ENCODE measurements at places on chromosomes 1 and 21.

DNA sequence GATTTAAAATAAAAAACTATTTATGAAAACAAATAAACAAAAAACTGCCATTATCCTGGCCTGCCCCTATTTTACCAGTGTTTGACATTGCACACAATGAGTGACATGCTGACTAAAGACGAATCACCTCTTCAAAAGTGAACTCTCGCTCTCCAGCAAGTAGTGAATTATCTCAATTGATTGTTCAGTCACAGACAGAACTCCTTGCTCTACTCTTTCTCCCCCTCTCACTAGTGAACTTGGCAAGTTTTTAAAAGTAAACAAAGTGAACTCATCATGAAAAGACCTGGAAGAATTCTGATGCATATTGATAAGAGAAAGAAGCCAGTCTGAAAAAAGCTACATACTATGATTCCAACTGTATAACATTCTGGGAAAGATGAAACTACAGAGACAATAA, 4.7 kb upstream of the C1orf52 start:
- H3K27me3 ChIP-seq, result no peaks in the 10 kb centered on the region
- H3K4me1 ChIP-seq, result peaks cover 7% of the 10 kb centered on the region
- H3K36me3 ChIP-seq, result peaks cover 40% of the 10 kb centered on the region
- no peak overlapping the region for H3K4me3 ChIP-seq

DNA sequence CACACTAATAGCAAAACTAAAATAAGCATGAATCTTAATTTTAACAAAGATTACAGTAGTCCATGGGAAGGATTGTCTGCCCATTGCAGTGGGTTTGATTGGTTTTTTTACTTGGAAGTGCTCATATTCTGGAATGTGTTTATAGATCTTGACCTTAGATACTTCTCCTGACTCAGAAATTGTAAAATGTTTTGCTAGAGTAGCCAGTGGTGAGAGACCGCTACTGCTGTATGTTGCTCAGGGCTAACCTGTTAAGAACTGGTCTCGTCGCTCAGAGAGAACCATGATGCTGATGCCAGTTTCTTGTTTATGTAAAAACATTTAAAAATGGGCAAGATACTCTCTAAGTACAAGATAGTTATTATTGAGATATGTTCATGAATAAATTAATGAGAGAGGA, 99.9 kb downstream of the ROR1 start:
- no peaks in the 10 kb centered on the region for H3K4me1 ChIP-seq
- H3K27ac ChIP-seq, result no peak overlapping the region
- DNase-seq, result no peak
- H3K27me3 ChIP-seq, result no peaks in the 10 kb centered on the region

- H3K4me3 ChIP-seq, result no peak overlapping the region
- H3K4me1 ChIP-seq, result no peaks in the 10 kb centered on the region
- no peak overlapping the region for H3K27ac ChIP-seq
- peaks cover 4% of the 10 kb centered on the region for H3K27me3 ChIP-seq
- DNase-seq, result no peak
These were observed 8.6 kb upstream of the COL6A2 start for GRCh38 chr21:46089285-46089684.

DNA sequence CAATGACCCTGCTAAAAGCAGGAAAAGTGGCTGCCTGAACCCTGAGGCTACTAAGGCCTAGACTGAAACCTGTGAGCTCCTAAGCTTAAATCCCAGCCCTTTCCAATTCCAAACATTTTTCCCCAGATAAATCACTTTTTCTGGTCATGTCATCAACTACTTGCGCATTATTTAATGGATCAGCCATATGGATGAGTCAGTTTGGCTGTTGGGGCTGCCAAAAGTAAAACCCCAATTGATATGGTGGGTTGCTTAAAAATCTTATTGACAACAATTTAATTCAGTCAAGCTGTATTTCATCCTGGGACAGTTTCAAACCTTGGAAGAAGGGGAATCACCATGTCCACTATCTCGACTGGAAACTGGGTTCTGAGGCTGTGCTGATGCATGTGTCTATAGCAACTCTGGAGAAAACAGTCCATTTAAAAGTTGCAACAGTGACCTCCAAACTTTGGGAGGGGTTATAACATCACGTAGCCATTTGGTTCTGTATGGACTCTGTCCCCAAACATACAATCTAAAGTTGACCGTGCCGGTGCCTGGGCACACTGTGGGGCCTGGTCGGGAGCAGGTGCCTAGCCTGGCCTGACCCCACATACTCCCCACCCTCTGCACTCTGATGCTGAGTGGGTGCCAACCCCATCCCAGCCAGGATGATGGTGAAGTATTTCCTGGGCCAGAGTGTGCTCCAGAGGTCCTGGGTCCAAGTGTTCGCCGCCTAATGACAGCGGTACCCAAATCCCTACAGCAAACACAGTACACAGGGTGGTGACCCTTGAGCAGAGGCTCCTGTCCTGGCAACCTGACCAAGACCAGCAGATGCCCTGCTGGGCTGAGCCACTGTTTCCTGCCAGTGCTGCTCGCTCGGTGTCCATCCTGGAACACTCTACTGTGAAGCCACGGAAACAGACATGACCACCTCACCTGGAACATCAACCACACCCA, 46.5 kb upstream of the LRRC52 start:
- no peaks in the 10 kb centered on the region for H3K36me3 ChIP-seq
- H3K4me1 ChIP-seq, result peaks cover 4% of the 10 kb centered on the region
- H3K27me3 ChIP-seq, result peaks cover 21% of the 10 kb centered on the region
- no peak overlapping the region for H3K4me3 ChIP-seq
- no peak overlapping the region for H3K27ac ChIP-seq

GRCh38 chr21:17414766-17415165, 98.1 kb upstream of the CXADR start:
- no peaks in the 10 kb centered on the region for H3K4me1 ChIP-seq
- no peaks in the 10 kb centered on the region for H3K36me3 ChIP-seq
- no peak overlapping the region for H3K27ac ChIP-seq
- DNase-seq, result no peak

- H3K27ac ChIP-seq, result no peak overlapping the region
- H3K4me1 ChIP-seq, result no peaks in the 10 kb centered on the region
- no peak overlapping the region for H3K4me3 ChIP-seq
These were observed 57.9 kb downstream of the ACBD6 start for GRCh38 chr1:180444522-180444921.

Measured in activated CD4-positive, alpha-beta T cell treated with anti-CD3 and anti-CD28 coated beads, Interleukin-2, amount 10 ng/mL, durations not matched to agents 7 days and 5 days (primary cell).